ENCODE measurements at places on chromosomes 1 and 21. TPM values are rescaled to one million over a fixed set of nuclear protein-coding genes. Genes with fewer than 3 reads are reported as not detected.
A peak's percentile ranks its signal among the peaks of the same experiment; 100 is the strongest.

DNA sequence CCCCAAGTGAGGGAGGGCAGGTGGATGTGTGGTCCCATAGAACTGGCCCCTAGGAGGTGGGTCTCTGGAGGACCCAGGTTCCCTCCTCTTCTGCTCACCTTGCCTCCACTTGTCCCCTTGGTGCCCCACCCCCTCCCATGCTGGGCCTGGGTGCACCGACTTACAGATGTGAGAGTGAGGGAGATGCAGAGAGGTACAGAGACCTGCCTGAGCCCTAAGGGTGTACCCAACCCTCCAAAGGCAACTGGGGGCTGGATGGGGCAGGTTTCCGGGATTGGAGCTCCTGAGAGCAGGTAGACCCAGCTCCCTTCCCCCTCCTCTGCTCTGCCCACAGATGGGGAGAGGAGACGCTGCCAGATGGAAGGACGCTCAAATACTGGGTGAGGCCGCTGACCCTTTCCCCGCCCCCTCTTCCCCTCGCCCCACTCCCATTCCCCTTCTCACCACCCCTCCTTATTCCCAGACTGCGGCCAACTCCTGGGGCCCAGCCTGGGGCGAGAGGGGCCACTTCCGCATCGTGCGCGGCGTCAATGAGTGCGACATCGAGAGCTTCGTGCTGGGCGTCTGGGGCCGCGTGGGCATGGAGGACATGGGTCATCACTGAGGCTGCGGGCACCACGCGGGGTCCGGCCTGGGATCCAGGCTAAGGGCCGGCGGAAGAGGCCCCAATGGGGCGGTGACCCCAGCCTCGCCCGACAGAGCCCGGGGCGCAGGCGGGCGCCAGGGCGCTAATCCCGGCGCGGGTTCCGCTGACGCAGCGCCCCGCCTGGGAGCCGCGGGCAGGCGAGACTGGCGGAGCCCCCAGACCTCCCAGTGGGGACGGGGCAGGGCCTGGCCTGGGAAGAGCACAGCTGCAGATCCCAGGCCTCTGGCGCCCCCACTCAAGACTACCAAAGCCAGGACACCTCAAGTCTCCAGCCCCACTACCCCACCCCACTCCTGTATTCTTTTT lies 10.3 kb downstream of the TINAGL1 start:
- no peak for DNase-seq

GRCh38 chr1:156073110-156073687 lies 9.1 kb downstream of the MEX3A start:
- no peak for DNase-seq

DNA sequence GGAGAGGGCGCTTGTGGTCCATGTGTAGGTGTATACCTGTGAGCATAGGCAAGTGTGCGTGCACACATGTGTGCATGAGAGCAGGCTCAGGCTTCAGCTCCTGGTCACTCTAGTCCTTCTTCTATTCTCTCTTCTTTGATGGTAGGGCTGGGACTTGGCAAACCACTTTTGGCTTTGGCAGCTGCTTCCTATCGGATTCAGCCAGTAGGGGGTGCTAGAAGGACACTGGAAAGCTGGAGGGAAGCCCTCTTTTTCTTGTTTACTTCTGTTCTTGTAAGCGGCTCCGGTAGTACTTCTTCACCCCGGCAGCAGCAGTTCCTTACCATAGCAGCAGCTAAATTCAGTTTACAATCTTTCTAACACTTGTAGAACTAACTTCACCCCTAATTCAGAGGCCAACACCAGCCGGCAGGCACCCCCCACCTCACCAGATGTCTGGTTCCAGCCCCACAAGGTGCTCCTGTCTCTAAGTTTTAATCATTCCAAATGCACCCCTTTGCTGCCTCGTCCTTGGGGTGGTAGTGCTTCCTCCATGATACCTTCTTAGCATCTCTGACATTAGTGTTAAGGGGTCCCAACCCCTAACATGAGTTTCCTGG lies 25.1 kb downstream of the NENF start:
- peak; percentile 59 for DNase-seq

GRCh38 chr1:93488207-93488606 lies 40.3 kb downstream of the FNBP1L start:
- DNase-seq: no peak

GRCh38 chr1:230611128-230611877 lies 31.0 kb upstream of the COG2 start:
- no peak for DNase-seq

GRCh38 chr1:27057389-27057788 lies 44.7 kb upstream of the TENT5B start:
- DNase-seq: no peak

GRCh38 chr1:61053226-61053711 lies 29.1 kb upstream of the NFIA start:
- no peak for DNase-seq

GRCh38 chr1:59079434-59080140 lies 217.3 kb upstream of the FGGY start:
- peak; percentile 53 for DNase-seq

GRCh38 chr21:28283641-28284490 lies 708.8 kb downstream of the LTN1 start:
- DNase-seq: peak; percentile 76

- no peak for DNase-seq
Observed at GRCh38 chr1:99131546-99131945, 126.9 kb upstream of the PLPPR5 start.

- peak; percentile 46 for DNase-seq
Observed at GRCh38 chr1:94646786-94647555, 105.4 kb upstream of the F3 start.

- DNase-seq: peak; percentile 47
Observed at GRCh38 chr1:27348861-27349783, 7.3 kb downstream of the SYTL1 start.

DNA sequence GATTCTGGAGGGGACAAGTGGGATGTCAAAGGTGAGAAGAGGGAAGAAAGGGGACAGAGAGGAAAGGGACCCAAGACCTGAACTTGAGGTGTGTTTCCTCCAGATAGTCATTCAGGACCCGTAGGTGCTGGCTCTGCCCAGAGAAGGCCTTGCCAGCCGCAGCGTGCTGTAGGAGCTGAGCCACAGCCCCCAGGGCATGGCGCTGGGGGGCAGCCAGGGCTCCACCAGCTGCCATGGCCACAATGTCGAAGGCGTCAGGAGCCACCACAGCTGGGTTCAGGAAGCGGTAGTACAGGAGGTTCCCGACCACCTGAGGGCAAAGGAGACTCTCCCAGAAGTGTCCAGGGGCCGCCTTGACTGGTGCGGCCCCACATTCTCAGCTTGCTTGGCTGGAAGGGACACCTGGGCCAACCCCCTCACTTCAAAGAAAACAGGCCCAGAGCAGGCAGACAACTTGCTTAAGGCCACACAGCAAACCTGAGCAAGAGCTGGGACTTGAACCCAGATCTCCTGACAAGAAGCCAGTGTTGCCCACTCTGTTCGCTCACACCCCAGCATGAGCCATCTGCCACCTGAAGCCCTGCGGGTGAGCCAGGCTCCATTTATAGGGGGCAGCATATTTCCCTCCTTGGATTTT lies 34.0 kb upstream of the MEF2D start:
- no peak for DNase-seq

GRCh38 chr1:112713466-112714312 lies 1.4 kb downstream of the PPM1J start:
- no peak for DNase-seq

- DNase-seq: no peak
Observed at GRCh38 chr1:110111081-110111480, 1.2 kb upstream of the UBL4B start.

- DNase-seq: no peak
Observed at GRCh38 chr1:65479554-65480204, 59.2 kb downstream of the LEPR start.

DNA sequence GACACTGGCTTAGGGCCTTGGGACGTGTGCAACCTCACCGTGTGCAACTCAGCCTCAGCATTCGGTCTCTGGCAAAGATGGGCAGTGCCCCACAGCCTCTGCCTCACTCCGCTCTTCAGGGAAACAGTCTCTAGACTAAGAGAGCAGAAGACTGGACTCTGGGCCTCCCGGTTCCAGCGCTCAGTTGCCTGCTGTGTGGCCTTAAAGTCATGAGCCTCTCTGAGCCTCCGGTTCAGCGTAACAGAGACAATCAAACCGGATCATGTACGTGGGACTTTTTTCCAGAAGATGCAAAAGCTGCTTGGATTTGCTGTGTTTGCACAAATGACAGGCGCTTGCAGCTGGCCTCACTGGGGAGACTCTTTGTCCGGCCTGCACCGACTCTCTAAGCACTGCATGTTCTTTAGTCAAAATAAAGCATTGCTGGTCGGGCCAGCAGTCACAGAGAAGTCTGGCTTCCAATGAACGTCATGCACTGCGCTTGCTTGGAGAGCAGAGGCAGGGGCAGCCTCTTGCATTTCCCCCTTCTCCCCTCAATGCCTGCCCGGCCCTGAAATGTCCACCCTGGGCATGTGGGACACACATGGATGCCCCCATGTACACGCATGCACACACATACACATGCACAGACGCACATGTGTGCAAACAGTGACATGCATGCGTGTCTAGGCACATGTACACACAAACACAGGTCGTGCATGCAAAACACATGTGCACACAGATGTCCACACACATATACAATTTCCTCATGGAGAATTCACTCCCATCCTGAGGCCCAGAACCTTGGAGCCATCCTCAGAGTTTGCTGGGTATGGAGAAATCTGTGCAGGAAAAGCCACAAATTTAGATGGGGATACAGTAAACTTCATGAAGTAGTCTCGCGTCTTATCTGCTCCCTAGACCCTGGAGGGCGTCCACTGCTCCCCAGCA lies 152.4 kb downstream of the PRDM16 start:
- DNase-seq: no peak

- DNase-seq: no peak
Observed at GRCh38 chr1:217067642-217068041, 344.4 kb upstream of the ESRRG start.

DNA sequence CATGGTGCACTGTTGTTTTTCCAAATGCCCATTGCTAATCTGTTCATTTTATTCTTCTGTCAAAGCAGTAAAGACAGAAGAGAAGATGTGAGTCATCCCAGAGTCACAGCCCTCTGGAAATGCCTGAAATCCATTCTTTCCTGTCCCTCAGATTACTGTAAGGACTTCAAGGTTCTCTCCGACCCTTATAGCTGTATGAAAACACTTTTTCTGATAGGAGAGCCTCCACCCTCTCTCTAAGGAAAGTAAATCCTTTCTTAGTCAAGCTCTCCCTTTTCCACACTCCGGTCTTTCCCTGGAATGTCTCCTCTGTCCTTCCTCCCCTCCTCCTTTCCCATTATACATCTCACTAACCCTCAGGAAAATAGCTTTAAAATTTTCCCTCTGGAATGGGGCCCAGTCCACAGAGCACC lies 3.5 kb upstream of the PRDX6 start:
- DNase-seq: peak; percentile 81

- peak; percentile 4 for DNase-seq
Observed at GRCh38 chr1:210098356-210098755, 134.2 kb upstream of the SERTAD4 start.

- no peak for DNase-seq
Observed at GRCh38 chr1:35603468-35603867, 30.4 kb downstream of the TFAP2E start.

GRCh38 chr21:46141767-46142581 lies 13.4 kb downstream of the FTCD start:
- no peak for DNase-seq

- no peak for DNase-seq
Observed at GRCh38 chr1:201088395-201088794, 23.8 kb downstream of the CACNA1S start.

The KCNN3 gene
- not detected for total RNA-seq

The PDE9A gene
- not detected for total RNA-seq

The LAMC2 gene
- 2.4 TPM for total RNA-seq

The ADGRL4 gene
- total RNA-seq: 10.6 TPM

The S100A6 gene
- total RNA-seq: 550 TPM

The SYCP1 gene
- not detected for total RNA-seq

The PTCH2 gene
- 0.11 TPM for total RNA-seq

The CYP4B1 gene
- total RNA-seq: not detected

The ZNF648 gene
- not detected for total RNA-seq

The SPRR2A gene
- not detected for total RNA-seq

The BEST4 gene
- total RNA-seq: 0.32 TPM

The OR2T33 gene
- total RNA-seq: not detected

The CELF3 gene
- not detected for total RNA-seq

The GUCA2B gene
- not detected for total RNA-seq

The LCE3E gene
- total RNA-seq: not detected

All from GM23248 (cell line).